ENCODE measurements at places on chromosomes 5 and 9.
A peak's percentile ranks its signal among the peaks of the same experiment; 100 is the strongest.

DNA sequence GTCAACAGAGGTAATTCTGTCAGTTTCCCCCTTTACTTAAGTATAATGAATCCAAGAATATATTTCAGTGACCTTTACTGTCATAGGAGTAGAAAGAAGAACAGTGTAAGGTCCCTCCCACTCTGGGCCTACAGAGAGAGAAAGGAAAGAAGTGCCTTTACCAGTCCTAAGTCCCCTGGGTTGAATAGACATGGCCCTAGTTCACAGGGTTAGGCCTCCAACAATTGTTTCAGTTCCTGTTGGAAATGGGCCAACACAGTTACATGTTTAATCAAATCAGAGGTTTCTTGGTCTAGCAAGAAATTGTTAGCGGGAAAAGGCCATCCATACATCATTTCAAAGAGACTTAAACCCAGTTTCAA is 605.6 kb downstream of the MTRR start:
- DNase-seq, result no peak

- no peak for DNase-seq
These were observed 57.7 kb upstream of the EXOC3 start for GRCh38 chr5:385321-385720.

- peak; percentile 49 for DNase-seq
These were observed 149.5 kb downstream of the FANCC start for GRCh38 chr9:95167998-95168397.

DNA sequence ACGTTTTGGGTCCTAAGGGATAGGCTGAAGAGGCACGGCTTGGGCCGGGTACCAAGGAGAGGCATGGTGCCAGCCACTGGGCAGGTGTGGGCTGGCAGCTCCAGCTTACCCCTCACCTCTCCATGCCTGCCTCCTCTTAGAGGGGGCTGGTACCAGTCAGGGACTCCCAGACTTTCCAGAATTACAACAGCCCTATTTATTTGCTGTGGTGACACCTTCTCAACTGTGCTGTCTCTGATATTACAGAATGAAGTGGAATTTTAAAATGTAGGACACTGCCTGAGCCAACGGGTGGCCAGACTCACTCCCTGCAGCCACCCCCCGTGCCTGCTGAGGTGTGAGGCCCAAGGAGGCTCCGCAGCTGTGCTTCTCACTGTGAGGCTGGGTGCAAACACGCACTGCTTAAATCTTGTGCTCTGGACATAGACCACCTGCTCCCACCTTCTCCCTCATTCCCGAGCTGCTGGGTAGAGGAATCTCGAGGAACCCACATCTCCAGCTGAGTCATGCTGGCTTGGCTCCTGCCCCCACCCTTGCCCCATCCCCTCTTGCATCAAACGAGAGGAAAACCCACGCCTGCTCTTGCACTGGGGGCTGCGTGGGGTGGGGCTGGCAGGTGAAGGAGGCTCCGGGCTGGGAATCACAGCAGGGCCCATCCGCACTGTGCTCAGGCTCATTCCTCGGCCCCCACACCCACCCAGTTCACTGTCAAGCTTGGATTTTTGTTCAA is 47.9 kb downstream of the PRRT1B start:
- no peak for DNase-seq

DNA sequence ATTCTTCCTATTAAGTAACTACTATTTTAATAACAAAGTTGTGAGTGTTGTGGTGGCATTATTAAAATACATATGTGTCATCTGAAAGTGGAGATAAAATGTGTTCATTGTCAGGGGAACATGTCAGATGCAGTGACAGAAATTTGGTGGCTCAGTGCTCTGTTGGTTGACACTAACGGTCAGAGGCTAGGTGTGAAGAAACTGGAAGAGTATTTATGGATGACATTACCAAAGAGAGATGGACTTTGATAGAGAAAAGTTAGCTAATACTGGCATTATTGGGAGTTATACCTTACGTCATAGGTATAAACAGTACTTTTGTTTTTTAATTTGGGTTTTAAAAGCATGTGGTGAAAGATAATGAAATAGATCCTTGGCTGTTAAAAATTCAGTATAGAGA is 33.7 kb downstream of the PAM start:
- no peak for DNase-seq

- DNase-seq, result no peak
These were observed 70.0 kb upstream of the ZSWIM6 start for GRCh38 chr5:61262080-61262479.

- DNase-seq, result no peak
These were observed 8.1 kb downstream of the ARPC5L start for GRCh38 chr9:124869986-124870560.

DNA sequence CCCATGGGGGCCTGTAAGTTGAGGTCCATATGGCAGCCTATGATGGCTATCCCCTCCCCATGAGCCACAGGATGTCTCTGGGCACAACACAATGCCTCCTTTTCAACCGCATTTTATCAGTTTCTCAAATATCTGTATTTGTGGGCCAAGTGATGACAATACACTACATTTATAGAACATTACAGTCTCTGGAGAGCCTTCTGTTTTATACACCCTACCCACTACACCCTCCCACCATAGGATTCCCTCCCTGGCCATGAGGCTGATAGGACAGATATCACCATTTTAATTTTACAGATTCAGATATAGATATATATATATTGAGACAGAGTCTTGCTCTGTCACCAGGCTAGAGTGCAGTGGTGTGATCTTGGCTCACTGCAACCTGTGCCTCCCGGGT is 236.8 kb downstream of the ENC1 start:
- no peak for DNase-seq

DNA sequence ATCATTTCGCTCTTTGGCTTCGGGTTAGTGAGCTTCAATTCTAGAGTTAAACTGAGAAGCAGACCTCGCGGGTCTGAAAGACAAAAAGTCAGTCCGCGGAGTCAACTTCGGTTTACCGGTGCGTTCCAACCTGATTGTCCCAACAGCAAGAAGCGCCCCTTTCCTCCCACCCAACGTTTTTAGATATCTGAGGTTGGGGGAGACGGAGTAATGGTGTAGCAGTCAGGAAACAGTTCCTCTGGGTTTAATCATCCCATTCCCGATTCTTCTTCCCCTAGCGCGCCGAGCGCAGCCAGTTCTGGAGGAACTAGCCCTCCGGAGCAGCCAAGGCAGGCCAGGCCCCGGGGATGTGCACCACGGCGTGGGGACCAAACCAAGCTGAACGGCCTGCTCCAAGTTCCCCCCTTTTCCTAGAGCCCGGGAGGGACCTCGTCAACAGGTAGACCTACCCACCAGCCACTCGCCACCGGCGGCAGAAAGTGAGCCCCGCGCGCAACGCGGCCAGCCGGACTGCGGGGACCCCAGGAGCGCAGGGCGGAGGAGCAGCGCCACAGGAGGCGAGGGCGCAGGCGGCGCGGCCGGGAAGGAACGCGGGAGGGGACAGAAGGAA is 622 bp upstream of the ISL1 start:
- DNase-seq, result no peak

DNA sequence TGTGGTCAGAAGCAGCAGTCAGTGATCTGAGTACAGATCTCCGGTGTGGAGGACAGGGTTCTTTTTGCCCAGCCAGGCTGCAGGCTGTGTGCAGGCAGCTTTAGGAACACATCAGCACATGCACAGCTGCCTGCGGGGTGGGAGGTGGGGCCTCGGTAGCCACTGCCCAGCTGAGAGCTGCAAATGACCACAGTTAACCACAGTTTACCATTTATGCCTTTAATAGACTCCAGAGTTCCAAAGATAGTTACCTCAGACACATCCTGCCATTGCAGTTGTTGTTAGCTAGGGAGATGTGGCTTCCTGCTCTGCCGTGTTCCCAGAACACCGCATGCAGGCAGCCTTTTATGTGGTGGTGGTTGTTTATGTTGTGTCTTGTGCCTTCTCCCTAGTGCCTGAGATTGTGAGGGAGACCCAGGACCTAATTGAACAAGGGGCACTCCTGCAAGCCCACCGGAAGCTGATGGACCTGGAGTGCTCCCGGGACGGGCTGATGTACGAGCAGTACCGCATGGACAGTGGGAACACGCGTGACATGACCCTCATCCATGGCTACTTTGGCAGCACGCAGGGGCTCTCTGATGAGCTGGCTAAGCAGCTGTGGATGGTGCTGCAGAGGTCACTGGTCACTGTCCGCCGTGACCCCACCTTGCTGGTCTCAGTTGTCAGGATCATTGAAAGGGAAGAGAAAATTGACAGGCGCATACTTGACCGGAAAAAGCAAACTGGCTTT is 10.2 kb downstream of the EXOC3 start:
- DNase-seq, result no peak

GRCh38 chr9:93225417-93225816 is 41.5 kb downstream of the WNK2 start:
- DNase-seq, result no peak

DNA sequence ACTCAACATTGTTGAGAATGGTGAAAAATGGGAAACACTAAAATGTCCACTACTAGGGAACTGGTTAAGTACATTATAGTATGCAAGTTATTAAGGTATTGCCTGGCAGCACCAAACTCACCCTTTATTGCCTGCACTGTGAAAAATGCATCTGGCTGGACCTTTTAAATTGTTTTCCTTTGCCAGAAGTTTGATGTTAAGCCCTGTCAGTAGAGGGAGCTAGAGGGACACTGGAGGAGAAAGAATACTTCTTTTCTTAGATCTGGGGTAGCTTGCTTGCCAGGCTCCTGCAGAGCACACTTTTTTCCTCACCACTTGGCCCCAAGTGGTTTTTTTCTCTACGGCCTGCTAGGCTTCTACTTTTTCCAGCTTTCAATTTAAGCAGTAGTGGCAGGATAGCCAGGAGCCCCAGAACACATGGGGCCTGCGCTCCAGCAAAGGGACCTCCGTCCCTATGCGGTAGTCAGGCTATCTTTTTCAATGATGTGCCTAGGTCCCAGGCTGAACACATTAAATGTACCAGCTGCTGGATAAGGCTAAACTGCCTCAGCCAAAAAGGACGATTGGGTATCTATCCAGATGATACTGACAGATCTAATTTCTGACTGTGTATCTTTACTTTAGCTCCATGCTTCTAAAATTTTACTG is 8.0 kb upstream of the HABP4 start:
- DNase-seq, result peak; percentile 28

GRCh38 chr9:130634191-130634768 is 30.1 kb upstream of the PRDM12 start:
- no peak for DNase-seq

- DNase-seq, result no peak
These were observed 71.4 kb downstream of the SEMA4D start for GRCh38 chr9:89426384-89426961.

- DNase-seq, result no peak
These were observed 9.8 kb downstream of the LURAP1L start for GRCh38 chr9:12784461-12785259.

DNA sequence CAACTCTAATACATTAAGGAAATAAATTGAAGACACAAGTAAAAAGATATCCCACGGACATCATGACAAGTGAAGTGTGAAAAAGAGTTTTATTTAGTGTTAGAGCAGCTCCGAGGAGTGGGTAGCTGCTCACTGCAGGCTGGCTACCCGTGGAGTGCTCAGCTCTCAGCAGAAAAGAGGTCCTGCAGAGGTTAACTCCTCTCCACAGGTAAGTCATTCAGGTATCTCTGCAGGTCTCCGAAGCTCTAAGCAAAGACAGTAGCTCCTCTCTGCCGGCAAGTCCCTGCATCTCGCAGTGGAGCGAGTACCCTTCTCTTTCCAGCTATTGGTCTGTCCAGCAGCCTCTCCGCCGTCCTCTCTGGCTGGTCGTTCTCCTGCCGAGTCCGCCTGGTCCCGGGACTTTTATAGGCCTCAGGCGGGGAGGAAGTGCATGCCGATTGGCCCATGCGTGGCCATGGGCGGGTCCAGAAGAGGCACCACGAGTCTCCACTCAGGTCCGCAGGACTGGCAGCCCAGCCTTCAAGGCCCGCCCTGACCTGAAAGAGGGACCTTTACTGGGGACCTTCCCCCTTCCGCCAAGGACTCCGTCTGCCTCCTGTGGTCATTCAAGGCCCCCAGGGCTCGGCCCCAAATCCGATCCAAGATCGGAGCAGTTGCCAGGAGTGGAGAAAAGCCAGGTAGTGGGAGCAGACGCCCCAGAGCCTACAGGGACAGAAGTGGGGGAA is 29.9 kb downstream of the BTNL9 start:
- no peak for DNase-seq

GRCh38 chr5:106097340-106097739 is 1573.4 kb downstream of the EFNA5 start:
- no peak for DNase-seq

DNA sequence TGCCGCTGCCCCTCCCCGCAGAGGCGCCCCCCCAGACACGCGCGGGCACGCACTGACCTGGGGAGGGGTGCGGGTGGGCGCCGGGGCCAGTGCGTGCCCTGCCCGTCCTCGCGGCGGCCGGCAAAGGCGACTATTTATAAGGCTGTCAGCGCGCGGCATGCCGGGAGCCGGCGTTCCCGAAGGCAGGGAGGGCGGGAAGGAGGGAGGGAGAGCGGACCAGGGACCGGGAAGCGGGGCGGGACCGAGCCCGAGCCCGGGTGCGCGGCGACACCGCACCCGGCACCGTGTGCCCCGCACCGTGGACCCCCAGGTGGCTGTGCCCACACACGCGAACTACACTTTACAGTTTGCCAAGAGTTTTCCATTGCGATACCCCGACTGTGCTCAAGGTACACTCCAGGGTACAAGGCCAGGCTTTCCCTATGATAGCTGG is at the start of gene AK1:
TSS of gene AK1 (minus strand) at position 110 of the 433 bp plus-strand sequence. CDS start 3,058 bp downstream, outside the sequence.
- peak; percentile 84 for DNase-seq

GRCh38 chr9:6575324-6576034 is 70.0 kb downstream of the GLDC start:
- no peak for DNase-seq

GRCh38 chr9:27510780-27511179 is 13.3 kb upstream of the IFNK start:
- no peak for DNase-seq

DNA sequence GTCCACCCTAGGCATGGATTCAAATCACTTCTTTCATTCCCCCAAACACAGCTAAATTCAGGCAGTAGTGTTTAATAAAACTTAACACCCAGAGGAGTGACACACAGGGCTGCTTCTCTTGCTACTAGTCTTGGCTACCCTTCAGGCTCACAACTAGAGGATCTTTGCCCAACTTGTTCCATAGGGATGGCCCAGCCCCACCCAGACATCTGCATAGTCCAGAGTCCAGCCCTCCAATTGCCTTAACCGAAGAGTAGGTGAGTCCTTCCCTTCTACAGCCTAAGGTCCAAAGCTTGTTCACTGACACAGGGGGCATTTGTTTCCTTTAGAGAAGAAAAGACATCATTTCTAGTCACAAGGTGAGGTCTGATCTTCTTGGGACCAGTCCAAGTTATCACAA is 15.2 kb upstream of the RXFP3 start:
- DNase-seq, result no peak

DNA sequence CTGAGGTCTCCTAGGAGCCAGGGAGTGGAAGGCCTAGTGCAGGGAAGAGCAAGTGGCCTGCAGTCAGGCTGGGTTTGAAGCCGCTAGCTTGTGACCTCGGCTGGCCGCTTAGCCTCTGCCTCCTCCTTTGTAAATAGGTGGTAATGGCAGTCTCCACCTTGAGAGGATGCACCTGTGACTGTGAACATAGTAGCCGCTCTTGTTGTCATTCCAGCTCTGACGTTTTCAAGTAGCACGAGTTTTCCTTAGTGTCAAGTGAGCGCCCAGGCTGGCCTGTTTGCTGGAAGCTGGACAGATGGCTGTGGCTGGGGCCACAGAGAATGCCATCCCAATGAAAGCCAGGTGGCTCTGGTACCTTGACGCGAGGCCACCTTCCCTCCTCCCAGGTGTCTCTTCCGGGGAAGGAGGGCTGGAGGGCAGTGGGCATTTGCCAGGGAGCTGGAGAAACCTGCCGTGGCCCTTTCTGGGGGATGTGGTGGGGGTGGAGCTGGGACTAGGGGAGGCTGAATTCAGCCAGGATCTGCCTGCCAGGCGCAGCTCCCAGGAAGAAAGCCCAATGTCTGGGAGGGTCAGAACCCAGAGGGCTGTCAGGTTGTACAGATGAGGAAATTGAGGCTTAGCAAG is 2.5 kb downstream of the ASS1 start:
- no peak for DNase-seq

Measured in HuH-7 (cell line).